ENCODE measurements at places on chromosomes 2 and 18.

DNA sequence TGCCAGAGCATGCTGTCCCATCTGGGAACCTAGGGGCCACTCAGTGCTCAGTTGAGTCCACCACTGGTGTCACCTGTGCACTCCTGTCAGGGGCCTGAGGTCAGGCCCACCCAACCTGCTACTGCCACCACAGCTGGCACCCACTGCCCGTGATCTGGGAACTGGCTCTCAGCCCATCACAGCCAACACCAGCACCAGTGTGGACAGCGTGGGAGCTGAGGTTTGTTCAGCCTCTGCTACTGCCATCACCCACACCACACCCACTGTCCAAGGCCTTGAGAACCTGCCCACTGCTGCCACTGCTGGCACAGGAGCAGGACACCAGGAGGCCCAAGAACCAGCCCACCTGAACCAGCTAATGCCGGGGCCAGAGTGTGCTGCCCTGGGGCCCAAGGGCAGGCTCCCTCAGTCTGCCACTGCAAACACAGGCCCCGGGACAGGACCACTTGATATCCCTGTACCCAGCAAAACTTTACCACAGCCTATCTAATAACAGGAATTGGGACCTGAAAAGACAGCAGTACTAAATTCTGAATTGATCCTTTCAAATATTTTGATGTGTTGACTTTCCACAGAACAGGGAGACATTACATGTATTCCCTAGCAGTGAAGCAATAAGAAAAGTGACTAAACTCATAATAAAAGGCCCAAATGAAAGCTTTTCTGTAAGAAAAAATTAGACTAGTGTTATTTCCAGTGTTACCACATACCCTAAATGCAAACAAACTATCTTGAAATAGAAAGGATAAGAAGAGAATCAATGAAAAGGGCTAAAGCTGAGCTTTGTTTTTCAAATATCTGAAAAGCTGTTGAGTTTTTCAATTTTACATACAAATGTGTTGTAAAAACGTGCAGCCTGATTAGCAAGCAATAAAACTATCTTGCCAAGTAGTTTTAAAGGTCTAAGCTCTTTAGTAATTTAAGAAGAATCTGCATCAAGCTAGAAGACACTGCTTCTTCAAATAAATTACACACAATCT, 640.7 kb downstream of the METTL4 start:
- no peak for DNase-seq

- no peak for DNase-seq
Observed at GRCh38 chr2:181810823-181811695, 80.5 kb upstream of the ITPRID2 start.

- DNase-seq: peak; percentile 40
Observed at GRCh38 chr2:117832905-117833613, 18.6 kb downstream of the DDX18 start.

DNA sequence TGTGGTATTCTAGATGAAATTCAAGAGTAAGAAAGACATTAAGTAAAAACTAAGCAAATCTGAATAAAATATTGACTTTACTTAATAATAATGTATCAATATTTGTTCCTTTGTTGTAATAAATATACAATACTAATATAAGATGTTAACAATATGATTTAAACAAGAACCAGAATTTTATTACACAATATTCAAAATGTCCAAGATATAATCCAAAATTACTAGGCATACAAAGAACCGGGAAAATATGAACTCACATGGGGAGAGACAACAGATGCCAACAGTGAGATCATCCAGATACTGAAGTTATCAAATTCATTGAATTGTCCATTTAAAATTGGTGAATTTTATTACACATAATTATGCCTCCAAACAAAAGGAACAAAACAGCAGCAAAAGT, 286.3 kb downstream of the AFF3 start:
- no peak for DNase-seq

DNA sequence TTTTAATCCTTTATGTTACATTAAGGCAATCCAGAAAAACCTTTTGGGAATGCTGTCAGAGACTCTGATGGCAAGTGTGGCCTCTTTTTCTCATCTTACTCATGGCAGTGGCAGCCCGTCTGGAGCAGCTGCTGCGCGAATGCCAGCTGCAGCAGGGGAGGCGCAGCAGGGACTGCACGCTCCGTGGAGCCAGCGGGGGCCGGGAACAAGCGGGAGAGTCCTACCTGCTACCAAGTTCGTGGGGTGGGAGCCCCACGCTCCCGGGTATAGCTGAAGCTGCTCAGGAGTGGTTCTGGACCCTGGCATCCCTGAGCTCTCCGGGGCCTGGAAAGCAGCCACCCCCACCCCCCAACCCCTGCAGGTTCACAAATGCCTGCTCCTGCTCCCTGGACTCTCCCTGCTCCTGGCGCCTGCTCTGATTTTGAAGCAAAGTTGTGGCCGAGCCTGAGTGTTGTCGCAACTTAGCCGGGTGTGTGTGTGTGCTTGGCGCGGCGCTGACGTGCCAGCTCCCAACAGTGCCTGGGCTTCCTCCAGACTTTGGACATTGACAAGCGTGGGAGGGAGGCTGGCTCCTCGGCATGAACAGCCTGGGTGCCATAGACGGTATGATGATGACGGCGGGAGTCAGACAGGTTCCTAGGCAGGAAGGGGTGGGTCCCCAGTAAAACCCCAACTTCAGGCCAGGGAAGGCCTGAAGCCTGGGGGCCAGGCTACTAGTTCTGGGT, 21.7 kb downstream of the TMX3 start:
- DNase-seq: no peak

DNA sequence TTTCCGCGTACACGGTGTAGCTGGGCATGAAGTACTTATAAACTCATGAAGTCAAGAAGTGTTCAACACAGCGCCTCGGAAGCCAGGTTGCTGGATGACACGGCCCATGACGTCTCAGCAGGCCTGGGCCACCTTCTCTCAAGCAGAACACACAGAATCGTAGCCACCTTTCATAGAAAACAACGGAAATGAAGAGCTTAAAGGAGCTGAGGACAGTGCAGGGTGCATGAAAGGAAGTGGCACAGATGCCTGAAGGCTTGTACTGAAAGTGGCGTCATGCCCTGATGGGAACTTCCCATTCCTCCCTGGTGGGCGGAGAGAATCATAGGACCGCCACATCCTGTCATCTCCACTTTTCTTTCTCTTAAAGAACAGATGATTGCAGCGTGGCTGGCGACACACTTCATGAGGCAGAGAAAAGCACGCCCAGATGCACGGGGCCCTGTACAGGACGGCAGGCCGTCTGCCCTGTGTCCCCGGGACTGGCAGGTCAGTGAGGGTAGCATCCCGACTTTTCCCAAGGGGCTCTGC, 31.1 kb downstream of the HDAC4 start:
- no peak for DNase-seq

DNA sequence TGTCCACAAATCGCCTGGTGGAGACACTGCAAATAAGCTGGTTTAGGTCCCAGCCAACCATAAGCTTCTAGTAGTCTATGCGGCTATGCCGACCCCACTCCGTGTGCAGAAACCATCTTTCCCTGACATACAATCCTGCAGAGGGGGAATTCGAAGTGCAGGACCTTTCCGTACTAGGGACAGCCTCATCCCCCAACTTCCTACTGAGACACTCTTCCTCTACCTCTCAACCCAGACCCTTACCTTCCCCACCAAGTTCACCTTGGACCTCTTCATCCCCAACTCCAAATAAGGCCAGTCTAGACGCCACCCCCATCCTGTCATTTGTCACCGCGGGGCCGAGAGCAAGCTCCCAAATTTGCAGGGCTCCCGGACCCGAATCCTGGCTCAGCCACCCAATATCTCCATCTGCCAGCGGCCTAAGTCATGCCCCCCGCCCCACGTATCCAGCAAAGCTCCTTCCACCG, 496 bp downstream of the SUCLG1 start:
- no peak for DNase-seq

DNA sequence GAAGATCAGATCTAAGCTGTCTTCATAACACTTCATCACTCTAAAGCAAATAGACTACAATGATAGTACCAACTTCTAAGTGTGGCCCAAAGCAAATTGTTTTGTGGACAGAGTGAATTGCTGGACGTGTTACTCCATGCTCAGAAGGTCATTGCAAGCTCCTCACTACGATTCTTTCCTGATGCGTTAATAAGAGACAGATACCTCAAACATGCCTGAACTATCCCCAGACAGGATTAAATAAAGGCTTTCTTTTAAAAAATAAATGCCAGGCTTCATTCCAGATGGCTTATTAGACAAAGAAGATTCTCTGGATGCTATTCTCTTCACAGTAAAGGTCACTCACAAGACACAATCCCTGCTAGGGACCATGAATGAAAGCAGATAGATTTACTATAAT, 621.2 kb downstream of the DCDC2C start:
- no peak for DNase-seq

DNA sequence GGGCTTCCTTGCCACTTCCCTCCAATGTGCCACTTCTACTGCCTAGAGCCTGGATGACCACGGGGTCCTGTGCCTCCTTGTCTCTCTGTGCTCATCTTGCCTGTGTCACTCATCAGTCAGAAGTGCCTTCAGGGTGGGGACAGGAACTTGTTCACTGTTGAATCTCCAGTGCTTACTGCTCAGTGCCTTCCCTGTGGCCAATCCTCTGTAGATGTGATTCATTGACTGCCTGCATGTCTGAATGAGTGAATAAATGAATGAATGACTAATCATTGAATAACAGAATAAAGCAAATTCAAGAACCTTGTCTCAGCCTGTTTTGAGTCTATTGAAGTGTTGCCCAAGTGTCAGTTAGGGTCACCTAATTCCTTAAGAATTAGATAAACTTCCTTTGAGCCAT, 42.3 kb upstream of the FAM136A start:
- DNase-seq: no peak

- no peak for DNase-seq
Observed at GRCh38 chr2:20563833-20564232, 87.1 kb downstream of the HS1BP3 start.

GRCh38 chr18:26746826-26747475, 118.6 kb downstream of the AQP4 start:
- DNase-seq: no peak

DNA sequence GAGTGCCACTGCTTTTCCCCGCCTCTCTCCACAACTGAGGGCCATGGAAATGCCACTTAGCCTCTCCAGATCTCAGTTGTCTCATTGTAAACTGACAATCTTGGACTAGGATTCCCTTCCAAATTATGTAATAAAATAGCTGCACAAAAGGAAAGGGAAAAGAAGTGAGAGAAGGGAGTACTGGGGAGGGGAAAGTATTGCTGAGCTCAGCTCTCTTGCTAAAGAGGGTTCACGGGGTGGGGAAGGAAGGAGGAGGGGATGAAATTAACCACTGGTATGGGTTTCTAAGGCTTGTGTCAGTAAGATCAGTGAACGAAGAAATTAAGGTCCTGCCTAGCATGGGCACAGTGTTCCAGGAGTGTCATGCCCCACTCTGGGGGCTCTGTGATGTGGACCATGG, 417.3 kb downstream of the TGIF1 start:
- DNase-seq: no peak

GRCh38 chr2:151106805-151107506, 154.7 kb downstream of the RBM43 start:
- no peak for DNase-seq

GRCh38 chr2:231680285-231680991, 27.9 kb upstream of the PTMA start:
- peak; percentile 93 for DNase-seq

DNA sequence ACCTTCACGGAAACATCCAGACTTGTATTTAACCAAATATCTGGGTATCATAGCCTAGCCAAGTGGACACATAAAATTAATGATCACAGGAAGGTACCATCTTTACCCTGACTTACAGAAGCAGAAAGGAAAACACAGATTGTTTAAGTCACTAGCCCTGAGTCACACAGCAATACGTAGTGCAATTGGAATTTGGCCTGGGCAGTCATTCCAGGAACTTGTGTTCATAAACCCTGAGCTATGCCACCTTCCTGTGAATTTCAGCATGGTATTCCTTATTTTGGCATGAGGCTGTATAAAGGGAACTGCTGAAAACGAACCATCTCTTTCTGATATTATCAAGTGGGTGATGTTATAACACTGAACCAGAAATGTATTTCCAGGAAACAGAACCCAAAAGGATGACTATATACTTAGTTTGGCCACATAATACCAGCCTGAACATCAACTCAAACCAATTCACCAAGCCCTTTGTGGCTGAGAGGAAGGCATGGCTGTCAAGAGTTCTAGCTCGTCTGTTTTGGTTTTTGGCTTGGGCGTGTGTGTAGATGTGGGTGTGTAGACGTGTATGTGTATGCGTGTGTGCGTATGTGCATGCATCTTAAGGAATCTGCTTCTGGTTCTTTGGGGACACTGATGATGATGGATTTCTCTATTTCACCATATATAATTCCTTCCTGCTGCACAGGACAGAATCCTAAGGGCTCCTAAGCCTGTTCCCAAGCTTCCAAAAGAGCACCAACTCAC, 533.4 kb upstream of the ID2 start:
- DNase-seq: no peak

DNA sequence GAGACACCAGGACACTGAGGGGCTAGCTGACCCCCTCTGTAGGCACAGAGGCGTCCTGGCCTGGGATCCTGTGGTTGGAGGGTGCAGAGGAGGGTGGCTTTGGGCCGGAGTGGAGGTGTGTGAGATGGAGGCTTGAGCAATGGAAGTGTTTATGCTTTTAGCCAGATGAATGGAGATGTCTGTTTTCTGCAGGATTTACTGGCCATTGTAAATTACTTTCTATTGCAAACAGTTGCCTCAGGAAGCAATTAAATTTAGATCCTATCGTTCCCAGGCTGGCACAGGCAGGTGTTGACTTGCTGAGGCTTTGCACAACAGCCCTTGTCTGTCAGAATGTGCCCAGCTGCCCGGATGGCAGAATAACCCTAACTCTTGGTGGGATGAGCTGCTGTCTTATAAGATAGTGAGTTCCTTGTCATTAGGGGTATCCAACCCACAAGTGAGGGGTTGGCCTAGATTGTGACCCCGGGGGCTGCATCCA, 1.8 kb upstream of the ARID5A start:
- DNase-seq: no peak

DNA sequence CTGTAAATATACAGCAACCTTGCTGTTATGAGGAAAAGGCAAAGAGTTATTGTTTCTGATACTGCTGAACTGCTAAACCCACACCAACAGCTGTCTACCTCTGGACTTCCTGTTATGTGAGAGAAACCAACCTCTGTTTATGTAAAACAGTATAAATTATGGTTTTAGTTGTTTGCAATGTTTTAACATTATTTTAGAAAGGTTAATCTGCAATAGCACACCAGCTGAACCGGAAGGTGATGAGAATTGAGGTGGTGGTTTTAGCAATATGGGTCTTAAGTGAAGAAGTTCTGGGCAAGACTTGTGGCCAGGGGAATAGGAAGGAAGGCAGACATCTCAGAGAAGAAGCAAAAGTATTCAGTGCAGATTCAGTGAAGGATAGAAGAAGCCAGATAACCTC, 237.8 kb downstream of the PLCL1 start:
- no peak for DNase-seq

DNA sequence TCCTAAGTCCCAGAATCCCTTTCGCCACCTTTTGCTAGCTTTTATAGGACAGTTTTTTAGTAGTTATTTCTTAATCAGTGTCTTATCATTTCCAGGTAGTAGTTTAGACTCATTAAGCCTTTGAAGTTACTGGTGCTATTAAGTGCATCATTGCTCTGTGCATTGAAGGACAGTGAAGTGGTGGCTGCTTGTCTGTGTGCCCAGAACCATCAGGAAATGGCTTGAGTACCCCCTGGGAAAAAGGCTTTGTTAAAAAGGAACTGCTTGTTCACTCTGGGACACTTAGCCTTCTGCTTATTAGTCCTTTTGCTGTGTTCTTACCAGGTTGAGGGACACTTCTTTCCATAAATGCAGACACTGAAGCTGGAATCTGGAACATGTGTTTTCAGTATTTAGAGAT, 30.0 kb downstream of the DTNA start:
- no peak for DNase-seq
